GM13977 (cell line): ENCODE measurements at places on chromosomes 7 and 10.
A peak's percentile ranks its signal among the peaks of the same experiment; 100 is the strongest.

DNA sequence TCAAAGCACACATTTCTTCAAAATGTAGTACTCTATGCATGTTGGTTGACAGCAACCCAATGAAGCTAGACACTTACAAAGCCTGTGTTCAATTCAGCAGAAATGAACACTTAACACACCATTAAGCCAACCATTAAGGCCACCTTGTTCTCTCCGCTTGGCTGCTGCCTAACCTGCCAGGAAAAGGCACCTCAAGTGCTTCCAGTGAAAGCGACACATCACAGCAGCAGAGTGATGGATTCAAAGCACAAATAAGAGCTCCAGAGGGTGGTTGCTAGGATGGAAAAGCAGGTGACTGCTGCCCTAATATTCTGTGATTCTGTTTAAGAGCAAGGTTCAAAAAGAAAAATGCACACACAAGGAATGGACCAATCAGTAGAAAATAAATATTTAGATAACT, 81.5 kb upstream of the GNAI1 start:
- no peak for DNase-seq

DNA sequence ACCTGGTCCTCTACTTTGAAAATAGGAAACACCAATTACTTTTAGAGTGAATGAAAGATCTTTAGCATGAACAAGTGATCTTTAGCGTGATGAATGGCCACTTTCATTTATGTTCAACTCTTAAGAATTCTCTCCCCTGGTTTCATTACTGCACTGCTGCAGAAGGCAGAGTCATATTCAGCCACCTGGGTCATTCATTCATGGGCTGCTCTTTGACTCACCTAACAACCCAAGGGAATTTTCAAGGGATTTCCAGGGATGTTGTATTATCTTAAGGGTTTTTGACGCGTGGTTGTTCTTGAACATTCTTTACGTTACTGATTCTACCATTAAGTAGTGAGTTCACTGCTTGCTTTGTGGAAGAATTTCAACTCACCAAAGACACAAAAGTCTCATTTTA, 87.3 kb upstream of the STK17A start:
- DNase-seq, result peak; percentile 10

GRCh38 chr10:128156999-128157755, 31.0 kb upstream of the MKI67 start:
- no peak for DNase-seq

DNA sequence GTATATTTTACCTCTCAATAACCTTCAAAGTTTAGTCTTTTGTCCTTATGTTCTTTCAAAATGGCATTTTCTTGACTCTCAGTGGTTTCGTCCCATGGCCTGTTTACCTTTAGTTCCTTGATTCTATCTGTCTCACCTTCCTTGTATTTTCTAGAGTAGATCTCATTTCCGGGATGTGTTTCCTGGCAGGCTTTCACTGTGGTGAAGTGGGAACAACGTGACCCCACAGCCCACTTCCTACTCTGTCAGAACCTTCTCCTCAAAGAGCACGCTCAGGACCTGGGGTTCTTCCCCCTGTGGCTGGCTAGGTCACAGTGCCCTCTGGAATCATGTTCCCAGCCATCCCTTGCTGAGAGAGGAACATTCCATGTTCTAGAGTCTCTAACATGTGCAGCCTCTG, 129.9 kb upstream of the ZNF32 start:
- no peak for DNase-seq

- DNase-seq, result peak; percentile 35
Observed at GRCh38 chr7:129343099-129343700, 91.0 kb upstream of the STRIP2 start.

GRCh38 chr7:35804231-35804970, 3.5 kb downstream of the SEPTIN7 start:
- no peak for DNase-seq

DNA sequence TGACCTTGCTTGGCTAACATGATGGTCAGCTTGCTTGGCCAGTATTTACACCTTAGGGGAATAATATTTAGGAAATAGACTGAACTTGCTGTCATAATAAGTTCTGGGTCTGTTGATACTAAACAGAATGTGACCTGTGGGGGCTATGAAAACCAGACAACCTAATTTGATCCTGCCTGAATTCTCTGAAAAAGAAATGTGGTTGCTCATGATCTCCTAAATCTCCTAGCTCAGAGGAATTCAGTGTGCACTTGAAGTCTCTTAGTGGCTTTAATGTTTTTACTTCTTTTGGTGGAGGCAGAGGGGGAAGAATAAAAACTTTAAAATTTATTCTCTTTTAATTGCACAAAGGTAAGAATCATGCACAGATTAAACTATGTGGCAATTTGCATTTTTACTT, 205.2 kb downstream of the SEC23IP start:
- DNase-seq, result no peak

GRCh38 chr7:85004402-85004801, 182.5 kb downstream of the SEMA3D start:
- DNase-seq, result no peak

GRCh38 chr10:99527526-99528493, 4.9 kb upstream of the NKX2-3 start:
- peak; percentile 27 for DNase-seq

GRCh38 chr10:24118246-24118645, 90.7 kb upstream of the KIAA1217 start:
- DNase-seq, result no peak

DNA sequence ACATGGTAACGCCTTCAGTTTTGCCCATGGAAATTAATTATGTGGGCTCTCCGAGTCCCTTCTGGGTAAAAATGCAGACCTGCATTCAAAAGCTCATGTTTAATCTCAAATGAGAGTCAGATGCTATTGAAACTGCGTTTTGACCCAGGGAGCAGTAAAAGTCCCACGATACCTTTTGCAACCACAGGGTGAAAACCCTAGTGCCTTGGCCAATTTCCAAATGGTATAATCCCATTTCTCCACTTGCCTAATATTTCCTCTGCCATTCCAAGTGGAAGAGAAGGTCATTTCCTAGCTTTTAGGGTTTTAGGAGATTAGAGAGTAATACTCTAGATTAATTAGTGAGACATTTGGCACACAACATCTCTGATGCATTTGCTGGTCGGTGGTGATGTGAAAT, 132.5 kb downstream of the NRP1 start:
- DNase-seq, result no peak

DNA sequence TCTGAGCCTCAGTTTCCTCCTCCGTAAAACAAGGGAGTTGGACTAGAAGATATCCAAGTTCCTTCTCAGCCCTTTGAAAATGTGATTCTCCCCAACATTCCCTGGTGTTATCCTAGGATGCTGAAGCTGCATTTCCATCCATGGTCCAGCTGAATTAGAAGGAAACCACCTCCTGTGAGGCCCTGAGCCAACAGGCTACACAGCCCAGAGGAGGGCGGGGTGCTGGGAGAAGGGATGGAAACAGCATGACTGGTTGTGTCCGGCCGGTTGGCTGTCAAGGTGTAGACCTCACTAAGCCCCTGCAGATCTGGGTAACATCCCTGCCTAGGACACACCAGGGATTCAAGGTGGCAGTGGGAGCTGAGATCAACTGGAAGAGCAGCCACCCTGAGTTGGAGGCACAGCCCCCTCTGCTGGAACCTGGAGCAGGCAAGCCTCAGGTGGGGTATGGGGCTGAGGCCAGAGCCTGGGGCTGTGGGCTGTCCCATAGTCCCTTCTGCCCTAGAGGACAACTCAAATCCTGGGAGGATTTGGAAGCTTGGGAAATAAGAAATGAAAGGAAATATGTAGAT, 72.0 kb downstream of the PAX2 start:
- no peak for DNase-seq

GRCh38 chr7:141944811-141945210, 2.0 kb downstream of the CLEC5A start:
- DNase-seq, result no peak

DNA sequence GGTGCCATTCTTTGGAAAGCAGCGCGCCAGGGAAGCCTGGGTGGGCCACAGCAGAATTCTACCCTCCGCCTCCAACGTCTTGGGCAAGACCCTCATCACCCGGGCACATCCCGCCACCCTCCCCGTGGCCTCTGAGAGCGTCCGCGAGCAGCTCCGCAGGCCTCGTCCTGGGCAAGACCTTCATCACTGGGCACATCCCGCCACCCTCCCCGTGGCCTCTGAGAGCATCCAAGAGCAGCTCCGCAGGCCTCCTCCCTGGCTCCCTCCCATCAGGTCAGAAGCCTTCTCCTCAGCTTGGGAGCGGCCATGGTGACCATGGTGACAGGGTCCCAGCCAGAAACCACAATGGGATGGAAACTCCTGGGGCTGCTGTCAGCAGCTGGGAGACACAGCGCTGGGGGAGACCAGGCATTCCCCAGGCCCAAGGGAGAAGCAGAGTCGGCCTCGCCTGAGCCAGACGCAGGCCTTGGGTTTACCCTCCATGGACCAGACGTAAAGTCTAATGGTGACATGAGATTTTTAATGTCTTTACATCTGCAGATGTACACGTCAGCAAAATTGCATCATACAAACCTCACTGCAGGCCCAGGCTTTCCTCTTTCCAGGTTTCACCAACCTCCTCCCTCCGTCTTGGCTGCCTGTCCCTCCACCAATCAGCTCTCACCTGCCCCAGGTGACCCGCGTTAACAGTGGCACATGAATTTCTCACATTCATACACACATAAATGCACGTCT, 55.1 kb upstream of the PPP2R2D start:
- no peak for DNase-seq

DNA sequence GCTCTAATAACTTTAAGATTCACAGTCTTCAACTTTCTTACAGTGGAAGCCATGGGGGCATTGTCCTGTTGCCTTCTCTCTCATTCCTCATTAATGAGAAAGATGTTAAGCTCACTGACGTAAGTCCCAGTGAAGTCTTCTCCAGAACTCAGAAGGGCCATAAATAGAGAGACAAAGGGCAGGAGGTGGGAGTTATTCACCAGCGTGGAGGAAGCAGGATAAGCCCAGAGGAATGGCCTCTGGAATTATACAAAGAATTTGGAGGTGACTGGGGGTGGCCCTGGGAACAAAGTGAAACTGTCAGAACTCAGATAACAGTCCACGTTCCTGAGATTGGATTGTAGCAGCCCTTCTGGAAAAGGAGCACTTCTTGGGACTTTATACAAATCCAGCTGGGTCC, 52.4 kb downstream of the SORBS1 start:
- no peak for DNase-seq

DNA sequence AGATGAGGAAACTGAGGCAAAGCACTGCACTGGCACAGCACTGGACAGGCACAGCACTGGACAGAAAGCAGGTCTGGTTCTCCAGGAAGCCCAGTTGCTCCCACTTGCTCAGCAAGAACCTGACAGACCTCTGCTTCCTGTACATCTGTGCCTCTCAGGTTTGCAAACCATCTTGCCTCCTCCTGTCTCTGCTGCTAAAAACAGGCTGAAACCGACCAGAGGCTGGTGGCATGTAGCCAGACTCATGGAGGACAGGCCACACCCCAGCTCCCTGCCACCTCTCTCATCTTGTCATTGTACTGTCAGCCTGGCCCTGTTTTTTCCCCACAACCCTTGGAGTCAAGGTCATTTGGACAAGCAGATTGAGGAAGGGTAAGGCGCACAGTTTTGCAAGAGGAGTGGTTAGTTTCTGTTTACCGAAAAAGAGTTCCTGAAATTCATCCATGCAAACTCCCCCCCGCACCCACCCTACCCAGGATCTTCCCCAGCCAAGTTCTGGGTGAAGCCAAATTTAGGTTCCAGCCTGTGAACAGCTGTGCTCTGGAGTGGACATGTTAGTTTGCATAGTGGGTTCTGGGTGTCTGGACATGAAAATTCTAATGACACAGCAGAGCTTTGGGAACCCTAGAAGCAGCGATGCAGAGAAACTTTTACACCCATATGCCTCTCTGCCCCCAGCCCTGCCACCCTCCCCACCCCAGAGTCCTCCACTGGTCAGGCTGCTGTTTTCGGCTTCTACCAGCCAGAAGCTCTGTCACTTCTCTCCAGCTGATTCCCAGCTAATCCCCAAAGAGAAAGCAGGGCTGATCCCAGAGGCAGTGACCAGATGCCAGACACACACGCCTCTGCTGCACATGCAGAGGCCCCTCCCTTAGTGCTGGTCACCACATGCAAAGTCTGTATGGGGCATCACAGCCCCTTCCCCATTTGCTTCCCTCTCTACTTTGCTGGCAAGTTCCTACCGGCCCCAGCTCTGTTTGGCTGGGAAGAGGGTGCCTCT, 8.5 kb upstream of the C10orf105 start:
- DNase-seq, result peak; percentile 81

DNA sequence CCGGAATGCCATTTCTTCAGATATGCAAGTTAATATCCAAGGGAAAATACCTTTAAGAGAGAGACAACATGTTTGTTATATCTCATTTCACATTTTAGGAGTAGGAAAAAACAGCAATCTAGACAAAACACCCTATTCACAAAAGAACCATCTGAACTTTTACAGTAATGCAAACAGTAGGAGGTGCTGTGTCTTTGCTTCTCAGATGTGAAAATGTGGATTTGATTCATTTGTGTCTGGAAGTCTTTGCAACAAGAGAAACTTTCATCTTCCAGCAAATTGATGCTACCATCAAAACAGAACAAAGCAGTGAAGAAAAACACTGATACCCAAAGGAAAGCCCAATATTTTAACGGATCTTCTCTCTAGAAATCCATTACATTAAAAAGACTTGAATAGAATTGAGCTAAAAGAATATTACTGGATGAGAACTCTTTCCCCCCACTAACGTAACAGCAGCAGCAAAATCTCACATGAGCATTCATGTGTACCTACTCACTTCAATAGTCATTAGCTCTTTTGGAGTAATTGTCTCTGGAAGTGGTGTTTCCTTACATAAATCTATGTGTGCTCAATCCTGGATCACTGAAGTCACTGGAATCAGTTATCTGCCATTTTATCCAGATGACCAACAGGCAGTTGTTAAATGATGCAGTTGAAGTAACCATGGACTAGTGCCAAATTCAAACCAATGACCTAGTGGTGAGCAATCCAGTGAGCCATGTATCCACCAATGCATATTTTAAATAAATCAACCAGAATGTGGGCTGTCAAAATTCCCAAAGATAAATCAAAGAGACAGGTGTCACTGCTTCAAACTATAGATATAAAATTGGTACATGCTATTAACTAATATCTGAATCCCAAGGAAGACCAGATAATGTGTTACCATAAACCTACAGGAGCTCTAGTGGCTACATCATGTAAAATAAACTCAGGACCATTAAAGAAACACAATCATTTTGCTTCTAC, 1.8 kb downstream of the SEMA3C start:
- no peak for DNase-seq

GRCh38 chr10:133102415-133103095, 14.8 kb downstream of the ADGRA1 start:
- DNase-seq, result no peak

- no peak for DNase-seq
Observed at GRCh38 chr7:106367664-106368063, 82.9 kb upstream of the NAMPT start.

GRCh38 chr10:122707535-122707934, 7.9 kb upstream of the C10orf120 start:
- DNase-seq, result no peak

DNA sequence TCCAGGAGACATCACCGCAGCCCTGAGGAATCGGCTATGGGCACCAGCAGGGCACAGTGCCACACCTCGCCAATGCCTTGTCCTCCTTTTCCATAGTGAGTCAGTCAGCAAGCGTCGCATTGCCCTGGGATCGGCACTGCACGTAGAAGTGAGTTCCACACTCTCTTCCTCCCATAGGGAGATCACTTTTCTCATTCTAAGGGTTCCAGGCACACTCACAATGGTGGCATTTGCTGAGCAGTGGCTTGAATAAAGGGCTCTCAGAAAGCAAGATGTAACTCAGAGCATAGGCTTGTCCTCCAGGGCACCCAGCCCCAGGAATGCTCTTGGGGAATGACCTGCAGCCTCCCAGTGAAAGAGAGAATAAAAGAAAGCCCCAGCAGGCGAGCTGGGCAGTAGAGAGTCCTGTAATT, 1.1 kb upstream of the VIM start:
- DNase-seq, result no peak
